Kidney (tissue), 22 donors: ENCODE measurements at places on chromosomes 7 and 10.

DNA sequence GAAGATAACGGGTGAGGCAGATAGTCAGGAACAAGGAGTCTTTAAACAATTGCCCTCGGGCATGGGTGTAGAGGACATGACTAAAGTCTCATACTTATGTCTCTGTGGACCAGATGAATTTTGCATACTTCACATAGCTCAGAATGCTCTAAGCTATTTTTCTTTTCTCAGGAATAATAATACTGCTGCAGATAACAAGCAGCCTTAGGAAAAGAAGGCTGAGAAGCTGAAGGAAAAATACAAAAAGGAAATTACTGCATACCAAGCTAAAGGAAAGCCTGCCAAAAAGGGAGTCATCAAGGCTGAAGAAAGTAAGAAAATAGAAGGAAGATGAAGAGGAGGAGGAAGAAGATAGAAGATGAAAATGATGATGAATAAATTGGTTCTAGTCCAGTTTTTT, 13.4 kb upstream of the ERCC6 start:
- no peak for DNase-seq

- DNase-seq, result no peak
Measured at GRCh38 chr7:73702226-73702625, 17.2 kb downstream of the STX1A start.

DNA sequence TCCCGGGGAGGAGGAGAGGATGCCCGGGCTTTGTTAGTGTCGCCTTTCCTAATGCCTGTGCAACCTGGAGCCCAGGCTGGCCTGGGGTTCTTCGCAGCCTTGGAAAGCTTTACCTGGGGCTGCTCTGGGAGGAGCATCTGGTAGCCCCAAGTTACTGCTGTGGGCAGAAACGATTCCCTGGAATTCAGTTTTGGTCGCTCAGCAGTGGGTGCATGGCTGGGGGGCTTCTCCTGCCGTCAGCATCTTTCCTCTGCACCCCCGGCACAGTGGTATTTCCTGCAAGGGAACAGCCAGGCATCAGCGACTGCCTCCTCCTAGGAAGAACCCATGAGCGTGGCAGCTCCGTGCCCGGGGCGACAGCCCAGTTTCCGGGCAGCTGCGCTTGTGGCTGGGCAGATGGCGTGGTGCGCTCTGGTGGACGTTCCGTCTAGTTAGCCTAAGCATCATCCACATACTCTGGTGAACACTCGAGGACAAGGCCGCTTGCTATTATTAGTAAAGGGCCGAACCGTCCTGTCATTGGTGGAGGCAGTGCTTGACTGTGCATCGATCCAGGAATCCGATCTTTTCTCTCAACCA, 107.0 kb upstream of the BTBD16 start:
- DNase-seq, result peak; percentile 77

DNA sequence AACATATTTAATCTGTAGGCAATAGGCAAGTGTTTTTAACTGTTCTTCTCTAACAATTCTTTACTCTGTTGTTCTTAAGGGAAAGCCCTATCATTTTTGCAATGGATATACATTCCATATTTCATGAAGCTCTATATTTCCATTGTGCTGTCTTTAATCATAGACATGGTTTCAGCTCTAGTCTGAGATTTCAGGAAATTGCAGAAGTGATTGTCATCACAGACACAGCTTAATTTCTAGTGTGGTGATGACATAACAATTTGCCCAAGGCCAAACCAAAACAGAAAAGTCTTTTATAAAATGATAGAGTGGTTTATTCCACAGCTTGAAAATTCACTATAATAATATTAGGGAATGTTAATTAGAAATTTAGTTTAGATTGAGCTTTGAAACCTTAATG, 494.1 kb upstream of the SEMA3A start:
- DNase-seq, result no peak

GRCh38 chr7:40455485-40455884, 320.7 kb downstream of the SUGCT start:
- DNase-seq, result no peak

- no peak for DNase-seq
Measured at GRCh38 chr7:135147899-135148721, at the start of gene TMEM140. Gene TMEM140 (plus strand): TSS chr7:135148072. CDS start chr7:135164442, 16,370 bp downstream.

- no peak for DNase-seq
Measured at GRCh38 chr7:75884476-75884875, 5.6 kb downstream of the RHBDD2 start.

DNA sequence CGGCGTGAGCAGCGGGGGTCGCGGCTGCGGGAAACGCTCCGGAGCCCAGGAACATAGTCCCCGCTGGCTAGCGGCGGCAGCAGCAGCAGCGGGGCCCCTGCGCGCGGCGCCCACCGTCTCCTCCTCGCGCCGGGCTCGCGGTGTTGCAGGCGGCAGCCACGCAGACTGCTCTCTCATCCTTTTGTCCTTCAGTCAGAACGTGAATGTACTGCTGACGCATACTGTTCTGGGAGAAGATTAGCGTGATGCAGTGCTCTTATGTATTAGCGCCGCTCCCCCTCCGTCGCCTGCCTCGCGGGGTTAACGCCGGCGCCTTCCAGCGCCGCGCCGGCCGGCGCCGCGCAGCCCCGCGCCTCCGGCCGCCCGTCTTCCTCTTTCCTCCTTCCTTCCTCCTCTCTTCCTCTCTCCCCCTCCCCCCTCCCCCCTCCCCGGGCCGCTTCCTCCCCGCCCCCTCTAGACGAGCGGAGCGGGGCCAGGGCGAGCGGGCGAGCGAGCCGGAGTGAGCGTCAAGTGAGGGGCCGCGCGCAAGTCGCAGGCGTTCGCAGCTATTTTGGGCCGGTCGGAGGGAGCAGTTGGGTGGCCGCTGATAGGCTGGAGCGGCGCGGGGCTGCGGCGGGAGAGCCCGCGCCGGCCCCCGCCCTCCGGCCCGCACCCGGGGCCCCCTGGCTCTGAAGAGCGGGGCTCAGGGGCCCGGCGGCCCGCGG, 816 bp upstream of the LRRC4 start:
- DNase-seq, result peak; percentile 69

GRCh38 chr7:155373359-155374273, 75.9 kb downstream of the INSIG1 start:
- no peak for DNase-seq

GRCh38 chr7:79320741-79321473, 132.6 kb downstream of the MAGI2 start:
- DNase-seq, result no peak

- no peak for DNase-seq
Measured at GRCh38 chr7:2879354-2879753, 35.2 kb upstream of the GNA12 start.

DNA sequence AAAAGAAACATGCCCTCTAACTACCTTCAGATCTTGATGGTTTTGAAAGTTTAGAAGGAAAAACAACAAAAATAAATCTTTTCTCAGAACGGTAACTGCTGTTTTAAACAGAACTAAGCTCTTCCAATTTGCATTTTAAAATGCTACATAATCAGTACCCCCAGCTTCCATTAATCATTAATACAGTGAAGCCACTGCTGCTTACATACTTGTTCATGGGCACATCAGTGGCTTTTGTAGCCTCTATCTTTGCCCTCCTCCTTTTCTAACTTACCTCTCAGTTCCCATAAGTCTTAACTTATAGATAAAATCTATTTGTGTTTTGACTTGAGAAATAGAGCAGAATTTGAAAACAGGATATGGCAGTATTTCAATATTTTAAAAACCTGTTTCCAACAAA, 109.1 kb downstream of the POLL start:
- no peak for DNase-seq

DNA sequence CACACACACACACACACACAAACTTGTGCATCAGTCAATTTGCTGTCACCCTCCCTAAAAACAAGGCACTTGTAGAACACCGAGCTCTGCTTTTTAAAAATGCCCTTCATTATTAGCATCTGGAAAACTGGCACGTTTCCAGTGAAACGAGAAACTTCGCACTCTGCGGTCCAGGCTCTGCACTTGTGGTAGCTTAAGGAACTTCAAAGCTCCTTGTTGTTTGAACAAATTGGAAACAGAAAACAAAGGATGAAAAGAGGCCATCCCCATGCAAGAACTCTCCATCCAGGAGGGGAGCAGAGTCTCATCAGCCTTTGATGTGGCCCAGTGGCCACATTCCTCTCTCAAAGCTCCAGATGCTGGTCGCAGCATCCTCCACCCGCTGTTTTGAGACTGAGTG, 105.1 kb downstream of the C10orf90 start:
- DNase-seq, result no peak

- no peak for DNase-seq
Measured at GRCh38 chr7:102856036-102856435, 56.8 kb upstream of the LRRC17 start.

DNA sequence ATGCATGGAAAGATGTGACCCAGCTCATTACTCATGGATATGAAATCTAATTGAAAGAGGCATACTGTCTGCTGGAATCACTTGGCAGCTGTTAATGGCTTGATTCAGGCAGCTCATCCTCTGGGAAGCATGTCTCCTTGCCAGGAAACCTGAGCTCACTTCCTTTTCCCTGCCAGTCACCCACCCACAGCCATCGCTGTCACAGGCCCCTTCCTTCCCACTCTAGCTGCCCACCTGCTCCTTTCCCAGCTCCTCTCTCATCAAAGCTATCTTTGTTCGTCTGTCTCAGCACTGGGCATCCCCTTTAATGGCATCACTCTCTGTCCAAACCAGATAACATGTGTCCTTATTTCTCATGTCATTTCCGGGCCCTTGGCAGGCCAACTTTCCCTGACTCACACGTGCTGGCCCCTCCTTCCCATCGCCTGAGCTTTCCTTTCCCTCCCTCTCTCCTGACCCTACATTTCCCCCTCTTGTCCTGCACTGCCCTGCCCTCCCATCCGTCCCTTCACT, 721.9 kb downstream of the TNS3 start:
- DNase-seq, result no peak

DNA sequence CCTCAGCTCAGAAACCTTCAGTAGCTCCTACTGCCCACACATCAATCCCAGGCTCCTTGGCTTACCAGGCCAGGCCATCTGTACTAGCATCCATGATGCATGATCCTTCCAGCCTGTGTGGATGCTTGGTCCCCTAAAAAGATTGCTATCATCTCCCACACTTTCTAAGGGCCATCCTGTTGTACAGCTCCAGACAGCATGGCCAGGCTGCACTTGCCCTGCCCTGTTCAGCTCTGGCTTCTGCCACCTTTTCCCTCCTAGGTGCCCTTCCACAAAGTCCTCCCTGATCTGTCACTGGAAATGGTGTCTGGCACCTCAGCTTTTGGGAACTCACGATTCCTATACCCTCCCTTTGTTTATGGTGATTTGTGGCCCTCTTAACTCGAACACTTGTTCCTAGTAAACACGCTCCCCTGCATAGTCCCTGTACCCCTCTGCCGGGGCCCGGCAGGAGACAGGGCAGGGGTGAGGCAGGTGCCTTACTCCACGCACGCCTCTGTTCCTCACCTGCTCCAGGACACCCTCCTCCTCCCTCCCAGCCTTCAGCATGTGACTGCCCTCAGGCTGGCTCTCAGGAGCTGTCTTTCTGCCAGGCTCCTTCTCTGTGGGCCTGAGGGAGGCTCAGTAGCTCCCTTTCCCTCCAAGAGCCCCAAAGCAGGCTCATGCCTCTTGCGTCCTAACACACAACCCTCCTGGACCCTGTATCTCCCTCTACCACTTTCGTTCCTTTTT, 71.8 kb downstream of the CDH23 start:
- no peak for DNase-seq

DNA sequence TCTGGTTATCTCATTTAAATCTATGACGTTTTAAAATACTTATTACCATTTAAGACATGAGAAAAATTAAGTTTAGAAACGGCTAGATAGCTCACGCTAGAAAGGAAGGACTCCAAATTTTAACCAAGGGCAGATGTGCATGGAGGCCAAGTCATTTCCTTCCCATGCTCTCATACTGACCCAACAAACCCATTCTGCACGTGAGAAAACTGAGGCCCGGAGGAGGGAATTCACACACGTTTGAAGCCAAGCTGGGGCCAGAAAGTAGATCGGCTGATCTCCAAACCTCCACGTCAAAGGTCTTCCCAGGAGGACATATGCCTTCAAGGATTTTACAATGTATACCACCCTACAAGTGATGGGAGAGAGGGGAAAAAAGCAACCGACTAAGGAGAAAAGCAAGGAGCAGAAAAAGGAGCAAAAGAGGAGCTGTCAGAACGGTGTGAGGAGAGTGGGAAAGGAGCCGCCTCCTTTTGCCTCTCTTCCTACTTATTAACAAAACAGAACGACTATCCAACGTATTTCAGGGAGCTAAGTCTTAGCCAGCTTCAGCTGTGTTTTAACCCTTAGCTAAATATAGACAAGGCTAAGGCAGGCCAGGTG, 645 bp upstream of the SIRT1 start:
- no peak for DNase-seq

GRCh38 chr10:72379776-72380175, 25.1 kb upstream of the DNAJB12 start:
- DNase-seq, result no peak

DNA sequence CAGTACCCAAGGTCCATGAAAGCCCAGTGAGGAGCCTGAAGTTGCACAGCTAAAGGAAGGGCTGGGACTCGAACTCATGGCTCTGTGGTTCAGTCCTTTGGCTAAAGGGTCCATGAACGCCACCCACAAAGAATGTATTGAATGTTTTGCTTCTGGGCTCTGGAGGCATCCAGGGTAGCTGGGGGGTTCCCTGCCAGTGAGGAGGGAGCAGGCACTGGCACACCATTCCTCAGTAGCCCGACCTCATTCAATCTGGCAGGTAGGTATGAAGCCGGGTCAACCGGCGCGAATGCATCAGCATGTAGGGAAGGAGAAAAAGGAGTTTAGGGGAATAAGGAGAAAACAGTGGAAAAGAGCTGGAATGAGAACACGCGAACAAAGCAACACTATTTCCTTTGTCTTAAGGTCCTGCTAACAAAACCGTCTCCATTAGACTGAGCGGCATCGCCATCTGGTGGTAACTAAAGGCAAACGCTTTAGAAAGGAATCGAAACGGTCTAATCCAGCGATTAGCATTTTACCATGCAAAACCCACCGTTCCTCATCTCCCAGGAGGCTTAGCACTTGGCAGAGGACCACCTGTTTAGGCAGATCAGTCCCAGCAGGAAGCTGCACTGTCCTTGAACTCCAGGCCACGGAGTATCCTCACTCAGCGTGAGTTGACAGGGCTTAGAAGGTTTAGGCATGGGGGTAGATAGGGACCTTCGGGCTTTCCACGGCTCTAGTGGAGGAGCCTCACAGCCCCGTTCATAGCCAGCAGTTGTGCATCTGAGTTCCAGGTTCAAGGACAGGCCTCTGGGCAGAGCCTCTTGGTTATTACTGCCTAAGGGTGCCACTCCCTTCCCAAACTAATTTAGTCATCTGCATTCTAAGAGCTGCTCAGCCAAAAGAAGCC, 122.8 kb downstream of the UBE2H start:
- no peak for DNase-seq

DNA sequence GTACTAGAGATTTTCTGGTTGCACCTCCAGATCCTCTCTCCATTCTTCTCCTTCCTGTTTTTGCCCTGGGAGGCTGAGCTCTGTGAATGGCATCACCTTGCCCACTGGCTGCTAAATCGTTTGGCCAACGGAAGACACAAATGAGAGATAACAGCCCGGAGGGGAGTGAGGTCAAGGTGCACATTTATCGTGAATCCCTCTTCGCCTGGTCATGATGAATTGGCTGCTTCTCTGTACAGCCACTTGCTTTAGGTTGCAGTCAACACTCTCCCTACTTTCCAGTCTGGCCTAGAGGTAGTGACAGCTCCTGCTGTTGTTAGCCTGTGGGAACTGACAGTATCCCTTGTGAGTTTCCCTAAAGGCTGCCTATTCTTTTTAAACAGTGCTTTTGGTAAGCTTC, 85.4 kb upstream of the CHCHD3 start:
- DNase-seq, result no peak
